CMK (cell line): ENCODE measurements at places on chromosomes 1 and 21.

DNA sequence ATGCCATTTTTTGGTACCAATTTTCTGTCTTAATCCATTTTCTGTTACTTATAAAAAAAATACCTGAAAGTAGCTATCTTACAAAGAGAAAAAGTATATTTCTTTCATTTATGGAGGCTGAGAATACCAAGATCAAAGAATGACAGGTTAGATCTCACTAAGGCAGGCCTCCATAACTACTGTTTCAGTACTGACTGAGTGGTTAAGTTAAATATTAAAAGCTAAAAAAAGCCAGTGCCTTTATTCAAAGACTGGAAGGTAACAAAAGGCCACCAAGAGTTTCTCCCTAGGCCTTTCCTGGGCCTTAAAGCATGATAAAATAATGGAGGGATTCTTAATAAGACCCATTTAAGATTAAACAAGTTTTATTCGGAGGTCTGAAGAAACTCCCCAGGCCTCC, 687.7 kb upstream of the ADGRL4 start:
- no peak for DNase-seq

DNA sequence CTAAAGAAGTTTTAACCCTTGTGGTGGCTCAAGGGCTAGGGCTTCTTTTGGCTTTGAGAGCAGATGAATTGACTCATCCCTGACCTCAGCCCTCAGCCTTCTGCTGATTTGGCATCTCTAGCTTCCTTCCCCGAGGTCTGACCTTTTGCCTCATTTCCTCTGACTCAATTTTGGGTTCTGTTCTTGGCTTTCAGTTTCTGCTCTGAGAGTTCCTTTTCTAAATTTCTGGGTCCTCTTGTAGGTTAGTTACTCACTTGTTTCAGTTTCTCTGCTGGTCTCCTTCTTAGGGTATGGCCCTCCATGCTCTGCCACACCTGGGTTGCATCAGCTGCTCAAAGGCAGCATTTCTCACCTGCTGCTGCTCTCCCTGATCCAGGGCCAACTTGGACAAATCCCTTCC, 19.4 kb downstream of the PDE4B start:
- no peak for DNase-seq

- DNase-seq: no peak
These were observed 8.6 kb upstream of the COL6A2 start for GRCh38 chr21:46089285-46089684.

- no peak for DNase-seq
These were observed 492.9 kb upstream of the ADGRL2 start for GRCh38 chr1:81307786-81308185.

DNA sequence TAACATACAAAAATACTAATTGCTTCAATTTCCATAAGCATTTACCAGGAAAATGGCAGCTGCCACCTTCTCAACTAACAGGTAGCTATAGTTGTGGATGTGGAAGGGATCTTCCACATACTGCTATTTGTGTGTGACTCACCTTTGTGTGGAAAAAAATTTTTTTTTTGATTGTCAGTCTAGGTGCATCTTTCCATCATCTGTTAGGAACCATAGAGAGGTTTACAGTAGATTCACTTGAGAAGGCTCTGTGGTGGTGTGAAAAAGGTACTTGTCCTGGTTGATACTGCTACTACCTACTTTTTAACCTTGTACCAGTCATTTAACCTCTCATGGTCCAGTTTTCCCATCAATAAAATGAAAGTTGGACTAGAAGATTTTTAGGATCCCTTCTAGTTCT, 12.9 kb downstream of the DDX20 start:
- no peak for DNase-seq

DNA sequence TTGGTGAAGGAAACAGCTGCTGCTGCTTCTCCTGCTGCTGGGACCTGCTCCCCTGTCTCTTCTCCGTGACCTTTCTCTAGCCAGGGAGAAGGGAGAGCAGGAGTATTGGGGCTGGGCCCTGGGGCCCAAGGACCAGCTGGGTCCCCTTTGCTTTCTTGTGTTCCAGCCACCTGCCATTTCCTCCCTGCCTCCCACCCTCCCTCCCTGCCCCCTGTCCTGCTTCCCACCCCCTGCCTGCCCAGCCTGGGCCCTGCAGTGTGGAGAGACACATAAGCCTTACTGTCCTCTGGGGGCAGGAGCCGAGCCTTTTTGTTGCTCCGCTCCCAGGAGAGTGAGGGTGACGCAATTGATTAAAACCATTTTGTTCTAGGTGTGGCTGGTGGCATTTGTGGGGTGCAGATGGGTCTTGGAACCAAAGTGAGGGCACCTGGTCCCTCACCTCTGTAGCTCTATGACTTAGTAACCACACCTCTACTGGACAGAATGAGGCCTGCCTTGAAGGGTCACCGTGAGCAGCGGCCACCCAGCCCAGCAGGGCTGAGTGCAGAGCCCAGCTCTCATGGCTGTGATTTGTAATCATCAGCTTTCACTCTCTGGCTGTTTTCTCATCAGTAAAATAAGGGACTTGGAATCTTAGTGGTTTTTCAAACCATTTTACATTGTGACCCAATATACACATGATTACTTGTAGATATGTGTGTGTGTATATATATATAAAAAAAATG, 13.9 kb upstream of the TMEM222 start:
- DNase-seq: no peak

GRCh38 chr1:201016943-201017827, 6.3 kb downstream of the KIF21B start:
- DNase-seq: no peak

DNA sequence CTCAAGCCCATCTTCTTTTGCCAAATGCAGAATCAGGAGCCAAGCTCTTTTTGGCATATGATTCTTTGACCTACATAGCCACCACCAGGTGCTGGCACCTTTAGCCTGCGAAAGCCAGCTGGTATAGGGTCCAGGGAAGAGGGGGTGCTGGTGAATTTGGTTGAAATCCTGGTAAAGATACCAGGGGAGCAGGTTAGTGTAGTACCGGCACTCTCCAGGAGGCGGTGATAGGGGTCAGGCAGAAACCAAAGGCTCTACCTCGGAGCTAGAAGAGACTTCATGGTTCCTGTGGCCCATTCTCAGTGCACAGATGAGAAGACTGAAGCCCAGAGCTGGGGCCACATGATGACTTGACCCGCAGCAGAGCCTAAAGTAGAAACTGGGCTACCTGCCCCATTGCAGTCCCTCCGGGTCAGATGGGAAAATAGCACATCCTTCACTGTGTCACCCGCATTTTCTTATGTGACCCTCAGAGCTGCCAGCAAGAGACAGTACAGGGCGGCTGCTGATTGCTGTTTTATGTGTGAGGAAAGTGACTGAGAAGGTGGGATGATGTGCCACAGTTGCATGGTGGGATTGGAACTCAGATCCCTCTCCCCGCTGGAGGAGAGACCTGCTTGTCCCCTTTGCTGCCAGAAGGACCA, 36.0 kb upstream of the IL19 start:
- DNase-seq: no peak

DNA sequence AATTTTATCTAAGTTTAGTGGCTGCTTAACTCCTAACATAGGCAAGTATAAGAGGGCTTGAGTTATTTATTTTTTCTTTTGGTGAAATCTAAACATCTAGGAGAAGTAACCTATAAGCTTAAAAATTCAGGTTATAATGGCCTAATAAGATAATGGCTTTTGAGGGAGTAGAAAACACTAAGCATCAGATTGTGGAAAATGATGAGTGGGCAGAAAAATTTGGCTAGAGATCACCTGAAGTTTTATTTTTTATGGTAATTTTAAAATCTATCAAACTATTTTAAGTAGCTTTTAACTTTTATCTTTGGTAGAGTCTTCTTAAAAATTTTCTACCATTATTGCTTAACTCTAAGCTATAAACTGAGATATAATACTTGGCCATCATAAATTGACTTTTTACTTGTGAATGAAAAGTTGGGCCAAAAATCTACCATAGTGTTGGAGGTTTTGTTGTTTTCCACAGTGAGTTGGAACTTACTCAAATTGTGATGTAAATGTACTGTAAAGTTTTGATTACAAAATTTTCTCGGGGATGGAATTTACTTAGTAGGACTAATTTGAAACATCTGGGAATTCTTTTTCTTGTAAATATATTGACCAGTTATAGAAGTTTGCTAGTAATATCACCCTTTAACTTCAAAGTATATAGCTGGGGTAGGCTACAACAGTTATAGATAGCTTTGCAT, 63.9 kb downstream of the USP25 start:
- DNase-seq: no peak

GRCh38 chr1:101178688-101179491, 57.9 kb upstream of the S1PR1 start:
- DNase-seq: no peak

GRCh38 chr1:10866321-10867093, 70.1 kb upstream of the CASZ1 start:
- DNase-seq: no peak

DNA sequence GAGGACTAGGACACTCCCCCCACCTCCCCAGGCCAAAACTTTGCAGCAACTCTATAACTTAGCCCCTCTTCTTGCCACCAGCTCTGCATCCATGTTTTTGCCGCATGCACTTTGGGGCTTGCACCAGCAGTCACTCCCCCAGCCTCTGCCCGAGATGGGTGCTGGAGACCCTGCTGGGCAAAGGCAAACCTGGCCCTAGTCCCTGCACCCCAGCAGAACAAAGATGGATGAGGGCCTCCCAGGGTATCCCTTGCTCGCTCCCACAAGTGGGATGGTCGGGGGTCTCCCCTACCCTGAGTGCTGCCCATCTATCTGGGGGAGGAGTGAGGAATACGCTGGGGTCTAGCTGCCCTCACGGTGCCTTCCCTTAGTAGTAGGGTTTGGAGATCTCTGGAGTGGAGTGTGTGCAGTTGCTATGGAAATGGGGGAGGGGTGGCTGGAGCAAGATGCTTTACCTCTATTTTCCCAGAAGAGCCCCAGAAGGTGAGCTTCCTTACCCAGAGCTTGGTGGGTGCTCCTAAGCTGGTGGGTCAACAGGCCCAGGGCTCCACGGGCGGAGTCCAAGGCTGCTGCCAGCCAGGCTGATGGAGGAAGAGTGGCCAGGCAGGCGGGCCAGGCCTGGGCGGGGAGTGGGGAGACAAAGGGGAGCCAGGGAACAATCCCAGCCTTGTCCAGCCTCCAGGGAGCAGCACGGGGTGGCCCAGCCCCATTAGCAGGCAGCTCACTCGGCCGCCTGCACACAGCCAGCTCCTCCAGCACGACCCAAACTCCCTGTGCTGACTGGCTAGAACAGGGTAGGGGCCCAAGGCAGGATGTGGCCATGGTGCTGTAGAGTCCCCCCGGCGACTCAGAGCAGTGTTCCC, at the start of gene PAQR6:
Gene PAQR6, minus strand, starts transcription at position 597 of the 863 bp plus-strand sequence. CDS start 1,325 bp downstream, outside the sequence.
- DNase-seq: no peak

DNA sequence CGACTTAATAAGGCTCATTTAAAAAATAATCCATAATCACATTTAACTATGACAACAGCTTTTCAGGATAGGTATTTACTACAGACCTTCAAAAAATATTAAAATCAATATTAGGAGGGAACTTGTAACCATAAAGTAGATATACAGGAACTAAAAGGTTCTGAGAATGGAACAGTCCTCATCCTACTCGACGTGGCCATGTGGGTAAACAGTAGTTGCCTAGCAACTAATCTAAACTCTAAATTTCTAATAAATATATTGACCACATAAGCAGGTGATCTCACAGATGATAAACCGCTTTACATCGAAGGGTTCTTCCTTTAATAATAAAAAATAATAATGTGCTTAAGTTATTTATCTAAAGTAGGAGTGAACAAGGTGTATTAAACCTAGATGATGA, 7.9 kb downstream of the AKT3 start:
- no peak for DNase-seq

- no peak for DNase-seq
These were observed 75.2 kb downstream of the LMX1A start for GRCh38 chr1:165281207-165281901.

DNA sequence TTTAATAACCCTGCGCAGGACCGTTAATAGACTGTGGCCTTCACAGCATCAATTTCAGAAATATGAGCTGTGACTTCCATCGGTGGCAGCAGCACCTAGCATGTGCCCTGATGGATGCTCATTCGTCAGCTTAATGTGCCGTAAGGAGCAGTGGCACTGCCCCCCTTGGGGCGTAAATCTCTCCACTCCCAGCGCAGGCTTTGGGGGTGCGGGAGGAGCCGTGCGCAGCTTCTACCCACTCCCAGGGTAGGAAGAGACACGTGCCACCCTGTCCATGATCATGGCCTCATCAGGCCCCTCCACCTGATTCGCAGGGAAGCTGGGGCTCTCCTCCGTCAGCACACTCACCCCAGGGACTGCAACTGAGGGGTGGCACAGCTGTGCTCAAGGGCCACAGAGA, 149.5 kb downstream of the NPHP4 start:
- no peak for DNase-seq

GRCh38 chr1:84272401-84272800, 29.1 kb upstream of the SAMD13 start:
- no peak for DNase-seq

GRCh38 chr1:106944721-106945120, 111.8 kb upstream of the PRMT6 start:
- no peak for DNase-seq

GRCh38 chr1:212686591-212686990, 13.0 kb downstream of the BATF3 start:
- DNase-seq: no peak

GRCh38 chr1:116380499-116381242, 7.6 kb downstream of the ATP1A1 start:
- DNase-seq: no peak

DNA sequence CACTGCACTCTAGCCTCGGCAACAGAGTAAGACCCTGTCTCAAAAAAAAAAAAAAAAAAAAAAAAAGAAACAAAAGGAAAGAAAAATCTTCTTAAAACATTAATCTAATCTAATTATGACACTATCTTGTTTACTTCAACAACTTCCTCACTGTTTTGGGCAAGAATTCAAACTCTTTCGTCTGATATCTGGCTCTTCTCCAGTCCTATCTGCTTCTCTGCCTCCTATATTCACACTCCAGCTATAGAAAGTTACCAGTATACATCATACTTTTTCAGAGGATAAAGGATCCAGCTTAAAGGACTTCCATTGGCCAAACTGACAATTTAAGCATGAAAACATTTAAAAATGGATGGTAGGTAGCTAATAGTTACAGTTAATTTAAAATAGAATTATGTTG, 47.3 kb downstream of the EIF2B3 start:
- no peak for DNase-seq

DNA sequence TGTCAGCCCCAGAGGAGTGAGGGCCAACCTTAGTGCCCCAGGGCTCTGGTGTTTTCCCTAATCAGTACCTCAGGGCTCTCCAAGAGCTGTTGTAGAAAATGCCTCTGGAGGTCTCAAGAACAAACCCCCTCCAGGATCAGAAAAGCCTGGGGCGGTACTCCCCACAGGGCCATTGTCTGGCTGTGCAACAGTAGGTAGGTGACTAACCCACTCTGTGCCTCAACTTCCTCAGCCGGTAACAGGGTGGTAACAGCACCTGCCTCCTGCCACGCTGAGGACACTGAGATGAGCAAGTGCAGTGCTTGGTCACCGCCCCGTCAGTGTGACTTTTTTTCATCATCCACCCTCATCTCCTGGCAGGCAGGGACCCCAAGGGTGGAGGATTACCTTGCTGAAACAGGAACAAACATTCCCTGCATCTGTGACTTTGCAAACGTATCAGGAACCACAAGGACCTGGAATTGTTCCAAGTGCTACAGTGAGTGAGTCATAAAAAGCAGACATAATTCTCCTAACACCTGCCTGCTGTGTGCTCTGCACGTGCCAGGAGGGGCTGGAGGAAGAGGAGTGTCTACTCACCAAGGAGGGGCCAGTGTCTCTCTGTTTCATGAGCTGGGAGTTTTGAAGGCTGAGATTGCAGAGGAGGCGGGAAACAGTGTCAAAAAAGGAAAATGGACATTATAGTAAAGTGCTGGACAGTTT, 440.8 kb downstream of the NPHP4 start:
- no peak for DNase-seq

GRCh38 chr1:107963008-107963407, 2.0 kb downstream of the VAV3 start:
- no peak for DNase-seq

GRCh38 chr1:112618114-112618720, 724 bp downstream of the ST7L start:
- DNase-seq: no peak
